ENCODE measurements at places on chromosomes 7 and 10.

GRCh38 chr7:156652886-156653568 is 12.5 kb downstream of the RNF32 start:
- no peak for DNase-seq

DNA sequence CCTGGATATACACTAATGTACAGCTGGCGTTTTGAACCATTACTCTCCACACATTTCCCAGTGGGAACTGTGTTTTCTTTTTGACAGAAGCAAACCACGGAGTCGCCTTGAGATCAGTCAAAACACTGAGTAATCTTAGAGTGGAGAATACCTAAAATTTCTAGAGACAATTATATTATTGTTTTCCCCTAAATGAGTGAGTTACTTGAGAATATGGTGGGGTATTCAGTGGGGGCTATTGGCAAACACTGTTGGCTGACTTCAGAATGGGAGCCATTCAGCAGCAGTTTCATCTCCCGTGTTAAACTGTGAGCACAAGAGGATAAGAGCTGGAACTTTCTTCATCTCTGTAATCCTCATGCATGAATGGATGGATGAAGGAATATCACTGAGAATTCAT is 6.2 kb downstream of the IL2RA start:
- DNase-seq: no peak

GRCh38 chr10:116465546-116465945 is 37.9 kb downstream of the PNLIPRP3 start:
- no peak for DNase-seq

GRCh38 chr10:73886661-73887293 is 12.4 kb upstream of the CAMK2G start:
- no peak for DNase-seq

GRCh38 chr7:72163271-72163670 is 248.9 kb downstream of the CALN1 start:
- DNase-seq: no peak

DNA sequence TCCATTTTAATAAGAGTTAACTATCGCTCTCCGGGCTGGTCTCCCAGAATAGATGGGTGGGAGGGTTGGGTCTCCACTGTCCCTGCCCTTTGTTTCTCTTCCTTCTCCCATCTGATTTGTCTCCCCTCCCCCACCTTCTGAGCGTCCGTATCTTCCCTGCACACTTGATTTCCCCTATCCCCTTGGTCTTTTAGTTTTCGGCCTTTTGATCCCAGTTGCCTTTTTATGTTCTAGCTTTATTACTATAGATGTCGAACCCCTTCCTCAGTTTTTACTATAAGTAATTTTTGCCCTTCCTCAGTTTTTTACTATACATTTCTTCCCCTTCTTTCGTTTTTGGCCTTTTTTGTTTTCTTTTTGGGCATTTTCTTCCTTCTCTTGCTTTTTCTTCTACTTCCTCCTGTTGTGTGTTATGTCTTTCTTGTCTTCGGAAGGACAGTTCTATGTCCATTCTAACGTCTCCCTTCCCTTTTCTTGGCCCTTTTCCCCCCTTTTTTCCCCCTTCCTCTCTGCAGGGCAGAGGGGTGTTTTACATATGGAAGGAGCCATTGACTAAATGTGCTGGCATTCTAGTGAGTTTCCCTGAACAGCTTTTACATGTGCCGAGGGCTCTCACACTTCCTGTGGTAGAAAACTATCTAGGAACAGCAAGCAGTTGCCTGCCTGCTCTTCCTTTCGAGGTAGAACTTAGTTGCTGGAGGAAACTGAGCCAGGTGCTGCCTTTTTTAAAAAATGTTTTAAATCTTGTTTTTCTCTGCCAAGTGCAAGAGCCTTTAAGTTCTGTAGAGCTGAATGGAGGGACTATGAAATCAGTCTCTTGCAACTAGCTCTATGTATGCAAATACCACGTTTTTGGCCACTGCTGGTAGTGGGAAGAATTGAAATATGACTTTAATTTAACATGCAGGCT is 2.8 kb downstream of the TET1 start:
- DNase-seq: no peak

- DNase-seq: no peak
Observed at GRCh38 chr7:121406944-121407343, 10.8 kb upstream of the FAM3C start.

DNA sequence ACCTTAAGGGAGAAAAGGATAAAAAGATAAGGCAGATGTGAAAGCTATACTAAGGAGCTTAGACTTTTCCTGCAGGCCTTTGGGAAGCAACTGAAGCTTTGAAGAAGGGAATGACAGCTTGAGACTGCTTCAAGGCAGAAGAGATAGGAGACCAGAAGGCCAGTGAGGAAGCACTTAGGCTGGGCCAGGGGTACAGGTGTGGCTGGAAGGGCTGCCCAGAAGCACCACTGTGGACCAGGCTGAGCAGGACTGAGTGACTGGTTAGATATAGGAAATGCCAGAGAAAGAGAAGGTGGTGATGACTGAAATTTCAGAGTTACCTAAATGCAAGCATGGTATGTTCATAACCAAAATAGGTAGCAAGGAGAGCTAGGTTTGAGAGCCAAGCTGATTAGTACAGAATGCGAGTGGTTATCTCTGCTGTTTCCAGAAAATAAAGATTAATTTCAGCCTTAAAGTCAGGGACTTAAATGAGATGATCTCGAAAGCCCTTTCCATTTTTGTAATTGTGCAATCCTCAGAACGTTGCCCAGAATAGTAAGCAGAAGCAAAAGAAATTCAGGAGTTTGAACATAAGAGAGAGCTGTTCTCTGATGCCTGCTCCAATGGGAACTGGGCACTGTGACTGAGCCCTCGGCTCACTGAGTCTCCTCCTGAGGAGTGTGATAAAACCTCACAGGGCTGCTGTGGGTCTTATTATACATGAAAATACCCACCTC is 54.9 kb downstream of the MET start:
- no peak for DNase-seq

- DNase-seq: no peak
Observed at GRCh38 chr7:123131556-123131955, 68.2 kb downstream of the SLC13A1 start.

- DNase-seq: no peak
Observed at GRCh38 chr10:73997461-73997786, 492 bp upstream of the VCL start.

GRCh38 chr10:131044379-131045111 is 267.0 kb downstream of the TCERG1L start:
- DNase-seq: no peak

DNA sequence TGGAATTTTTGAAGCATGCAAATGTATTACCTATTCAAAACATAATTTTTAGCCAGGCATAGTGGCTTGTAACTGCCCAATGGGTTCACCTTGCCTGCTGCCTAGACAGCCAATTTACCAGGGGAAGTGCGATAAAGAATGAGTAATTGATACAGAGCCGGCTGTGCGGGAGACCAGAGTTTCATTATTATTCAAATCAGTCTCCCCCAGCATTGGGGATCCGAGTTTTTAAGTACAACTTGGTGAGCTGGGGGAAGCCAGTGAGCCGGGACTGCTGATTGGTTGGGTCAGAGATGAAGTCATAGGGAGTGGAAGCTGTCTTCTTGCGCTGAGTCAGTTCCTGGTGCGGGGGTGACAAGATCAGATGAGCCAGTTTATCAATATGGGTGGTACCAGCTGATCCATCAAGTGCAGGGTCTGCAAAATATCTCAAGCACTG is 29.1 kb upstream of the NRBF2 start:
- DNase-seq: no peak

- DNase-seq: no peak
Observed at GRCh38 chr10:22805304-22805703, 90.9 kb upstream of the PIP4K2A start.

- no peak for DNase-seq
Observed at GRCh38 chr7:147023440-147023839, 906.8 kb downstream of the CNTNAP2 start.

DNA sequence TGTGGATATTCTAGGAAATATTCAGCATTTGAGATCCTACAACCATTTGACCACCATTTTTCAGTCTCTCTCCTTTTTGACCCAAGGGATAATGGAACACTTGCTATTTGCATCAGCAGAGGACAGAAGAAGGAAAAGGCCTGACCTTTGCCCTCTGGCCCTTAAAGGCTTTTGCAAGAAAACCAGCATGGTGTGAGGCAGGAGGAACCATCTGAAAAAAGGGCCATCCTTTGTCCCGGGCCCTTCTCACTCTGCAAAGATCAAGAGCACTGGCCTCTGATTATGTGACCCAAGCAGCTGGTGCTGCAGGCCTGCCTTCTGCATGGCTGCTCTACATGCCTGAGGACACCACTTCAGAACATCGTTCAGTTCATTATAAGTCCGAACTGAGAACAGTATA is 133.3 kb upstream of the STK17A start:
- DNase-seq: no peak

- DNase-seq: no peak
Observed at GRCh38 chr10:95588025-95588424, 26.9 kb upstream of the SORBS1 start.

- DNase-seq: no peak
Observed at GRCh38 chr10:103854686-103855391, 537 bp downstream of the SH3PXD2A start.

DNA sequence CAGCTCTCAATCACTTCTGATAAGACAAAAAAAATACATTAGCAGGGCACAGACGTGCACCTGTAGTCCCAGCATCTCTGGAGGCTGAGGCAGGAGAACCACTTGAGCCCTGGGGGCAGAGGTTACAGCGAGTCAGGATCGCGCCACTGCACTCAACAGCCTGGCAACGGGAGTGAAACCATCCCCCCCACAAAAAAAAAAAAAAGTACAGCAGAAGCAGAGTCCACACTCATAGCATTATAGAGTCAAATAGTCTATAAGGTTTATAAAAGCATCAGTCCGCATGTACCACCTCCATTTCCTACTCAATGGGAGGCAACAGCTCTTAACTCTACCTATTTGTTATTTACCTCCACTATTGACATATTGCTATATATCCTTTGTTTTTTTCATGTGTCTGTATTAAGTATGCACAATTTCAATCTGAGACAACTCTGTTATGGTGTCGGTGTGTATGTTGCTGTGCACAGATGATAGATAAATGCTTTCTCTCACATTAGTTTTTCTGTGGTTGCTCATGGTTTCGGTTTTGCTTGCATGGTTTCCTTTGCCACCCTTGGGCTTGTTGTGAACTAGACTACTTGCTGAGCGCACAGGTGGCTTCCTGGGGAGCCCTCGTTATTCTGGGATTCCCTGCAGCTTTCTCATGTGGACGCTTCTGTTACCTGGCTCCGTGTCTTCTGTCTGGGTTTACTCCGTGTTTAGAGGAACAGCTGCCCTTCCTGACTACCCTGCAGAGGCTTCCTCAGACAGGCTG is 40.4 kb downstream of the PROSER2 start:
- DNase-seq: no peak

- no peak for DNase-seq
Observed at GRCh38 chr7:120760851-120761250, 97.1 kb downstream of the TSPAN12 start.

GRCh38 chr10:128144547-128144946 is 18.3 kb upstream of the MKI67 start:
- DNase-seq: no peak

DNA sequence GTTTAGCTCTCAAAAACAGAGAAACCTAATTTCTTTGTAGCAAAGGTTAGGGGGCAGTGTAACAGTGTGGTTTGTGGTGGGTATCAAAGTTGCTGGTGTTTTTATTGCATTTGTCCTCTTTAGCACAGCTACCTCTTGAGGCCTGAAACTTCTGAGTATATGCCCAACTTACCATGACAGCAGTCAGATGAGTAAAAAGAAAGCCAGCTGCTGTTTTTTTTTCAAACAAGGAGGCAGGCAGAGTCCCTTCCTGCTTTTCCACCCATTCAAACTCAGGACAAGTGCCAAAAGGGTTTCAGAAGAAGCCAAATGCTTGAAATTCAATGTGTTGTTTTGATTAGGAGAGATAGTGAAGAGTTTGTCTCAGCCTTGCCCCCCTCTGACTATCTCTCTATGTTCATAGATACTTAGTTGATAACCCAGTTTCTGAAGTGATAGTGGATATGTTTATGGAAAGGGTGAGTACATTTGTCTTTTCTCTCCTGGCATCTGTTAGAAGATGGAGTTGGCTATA is 23.1 kb downstream of the GBF1 start:
- no peak for DNase-seq

DNA sequence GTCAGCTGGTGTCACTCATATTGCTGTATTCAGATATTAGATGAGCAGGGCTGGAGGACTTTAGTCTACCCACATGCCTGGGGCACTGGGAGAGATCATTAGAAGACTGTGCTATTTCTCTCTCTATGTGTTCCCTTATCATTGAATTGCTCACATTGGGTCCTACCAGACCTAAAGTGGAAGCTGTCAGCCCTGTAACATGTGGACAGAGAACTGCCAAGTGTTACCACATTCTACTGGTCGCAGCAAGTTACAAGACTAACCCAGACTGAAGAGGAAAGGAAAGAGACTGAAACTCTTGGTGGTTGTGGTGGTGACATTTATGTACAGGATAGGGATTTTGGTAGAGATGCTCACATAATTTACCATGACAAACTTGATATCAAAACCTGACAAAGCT is 627.1 kb upstream of the FZD8 start:
- no peak for DNase-seq

GRCh38 chr10:110461530-110461929 is 36.2 kb upstream of the DUSP5 start:
- no peak for DNase-seq

DNA sequence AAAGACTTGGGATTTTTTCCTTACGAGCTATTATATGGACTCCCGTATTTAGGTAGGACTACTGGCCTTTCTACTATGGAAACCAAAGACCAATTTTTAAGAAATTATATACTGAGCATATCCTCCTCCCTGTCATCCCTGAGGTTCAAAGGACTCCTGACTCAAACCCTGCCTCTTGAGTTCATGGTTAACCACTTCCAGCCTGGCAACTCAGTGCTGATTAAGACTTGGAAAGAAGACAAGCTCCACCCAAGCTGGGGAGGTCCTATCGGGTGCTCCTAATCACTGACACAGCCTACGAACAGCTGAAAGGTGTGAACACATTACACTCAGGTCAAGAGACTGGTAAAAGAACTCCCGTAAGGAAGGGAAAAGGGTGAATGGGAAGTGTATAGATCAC is 66.8 kb downstream of the LYZL2 start:
- DNase-seq: no peak

DNA sequence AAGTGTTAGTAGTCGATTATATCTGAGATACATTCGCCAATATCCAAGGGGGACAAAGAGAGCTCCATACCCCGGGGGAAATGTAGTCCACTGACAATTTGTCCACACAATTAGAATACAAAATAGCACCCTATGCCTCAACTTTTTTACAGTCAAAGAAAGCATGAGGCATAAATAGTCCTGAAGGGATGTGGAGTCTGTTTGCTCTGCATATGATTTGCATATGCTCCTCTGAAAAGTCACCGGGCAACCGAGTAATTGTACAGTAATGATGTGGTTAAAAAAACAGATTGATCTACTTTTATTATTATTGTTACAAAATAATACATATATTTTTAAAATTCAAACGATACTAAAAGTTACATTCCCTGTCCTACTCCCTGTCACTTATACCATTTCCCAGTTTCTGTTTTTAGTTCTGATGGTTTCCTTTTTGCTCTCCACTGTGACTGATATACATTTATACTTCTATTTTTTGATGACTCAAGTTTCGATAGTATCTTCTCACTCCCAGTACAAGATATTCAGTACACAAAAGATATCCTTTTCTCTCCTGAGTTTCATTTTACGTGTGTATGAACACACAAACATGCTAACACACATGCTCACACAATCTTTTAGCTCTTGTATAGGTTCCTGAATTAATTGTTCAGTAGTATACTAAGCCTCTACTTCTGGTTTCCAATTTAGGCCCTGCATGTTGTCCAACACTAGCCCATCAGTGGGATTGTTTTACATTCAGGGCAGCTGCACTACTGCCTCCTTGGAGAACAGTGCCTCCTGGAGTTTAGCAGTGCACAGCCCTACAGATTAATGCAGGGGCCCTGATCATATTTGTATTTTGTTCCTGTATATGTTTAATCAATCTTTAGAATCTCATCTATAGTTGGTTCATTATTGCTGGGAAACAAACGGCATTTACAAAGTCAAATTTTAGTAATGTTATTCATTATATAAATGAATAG is 130.9 kb downstream of the TES start:
- DNase-seq: no peak

Measured in DMS 273 treated with DMSO at 0.1 percent for 48 hours (cell line).